Kidney glomerular epithelial cell (primary cell): ENCODE measurements at places on chromosomes 1 and 21.

- no peak for DNase-seq
Observed at GRCh38 chr1:173867141-173867752, 542 bp downstream of the GAS5 start.

DNA sequence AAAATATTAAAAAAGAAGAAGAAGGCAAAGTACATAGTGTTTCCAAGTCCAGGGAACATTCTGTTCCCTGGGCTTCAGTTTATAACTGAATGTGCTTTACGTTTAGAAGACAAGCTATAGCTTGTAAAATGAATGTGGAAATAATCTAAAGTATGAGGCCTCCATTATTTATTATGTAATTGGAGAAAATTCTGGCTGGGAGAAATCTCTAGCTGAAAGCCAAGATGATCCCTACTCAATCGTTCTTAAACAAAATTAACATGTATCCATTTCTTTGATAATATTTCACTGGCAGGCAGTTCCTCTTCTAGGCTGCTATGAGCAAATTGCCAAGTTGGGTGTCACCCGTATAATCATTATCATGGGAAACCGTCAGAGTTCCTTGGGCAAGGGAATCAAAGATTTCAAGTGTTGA, 52.2 kb upstream of the ETS2 start:
- no peak for DNase-seq

GRCh38 chr1:83827741-83828140, 171.2 kb downstream of the TTLL7 start:
- DNase-seq, result no peak

GRCh38 chr1:29519788-29520110, 283.4 kb downstream of the PTPRU start:
- no peak for DNase-seq

- no peak for DNase-seq
Observed at GRCh38 chr21:29351691-29352090, 53.0 kb downstream of the BACH1 start.

DNA sequence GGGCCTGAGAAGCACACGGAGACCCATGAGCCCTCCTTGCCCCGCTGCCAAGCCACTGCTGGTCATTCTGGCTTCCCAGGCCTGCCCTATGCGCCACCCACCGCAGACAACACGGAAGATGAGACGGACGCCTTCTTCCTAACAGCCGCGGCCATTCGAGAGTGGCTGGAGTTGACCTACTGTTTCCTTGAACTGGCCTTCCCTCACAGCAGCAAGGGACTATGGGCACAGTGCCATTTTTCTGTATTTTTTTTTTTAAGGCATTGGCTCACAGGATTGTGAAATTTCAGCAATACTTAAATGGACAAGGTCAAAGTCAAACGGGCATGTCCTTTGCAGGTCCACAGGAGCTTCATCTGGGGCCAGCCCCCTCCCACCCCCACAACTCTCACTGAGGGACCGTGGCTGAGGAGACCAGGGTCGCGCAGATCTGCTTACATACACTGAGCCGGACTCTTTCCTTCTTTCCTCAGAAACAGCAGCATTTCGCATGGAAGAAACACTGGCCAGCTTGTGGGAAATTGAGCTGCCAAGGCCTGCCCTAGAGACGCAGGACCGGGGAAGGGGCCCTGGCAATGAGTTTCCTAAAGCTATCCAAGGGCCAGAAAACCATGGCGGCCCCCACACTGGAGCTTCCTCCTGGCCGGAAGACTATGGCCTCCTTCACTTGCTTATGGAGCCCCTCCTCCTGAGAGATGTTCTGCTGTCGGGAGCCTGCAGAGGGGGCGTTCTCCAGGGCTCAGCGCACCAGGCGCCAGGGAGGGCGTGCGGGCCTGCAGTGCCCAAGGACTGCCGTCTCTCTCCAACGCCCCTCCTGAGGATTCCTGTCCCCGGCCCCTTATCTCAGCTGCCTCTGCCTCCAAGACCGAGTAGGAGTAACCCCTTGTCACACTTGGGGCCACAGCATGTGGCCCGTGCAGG, 98.9 kb downstream of the PGBD5 start:
- no peak for DNase-seq

GRCh38 chr1:13228343-13228781, 2.4 kb upstream of the PRAMEF18 start:
- no peak for DNase-seq
